ENCODE measurements at places on chromosomes 2 and 18.

- DNase-seq: no peak
These were observed 66.7 kb downstream of the CDC42EP3 start for GRCh38 chr2:37604716-37605115.

- DNase-seq: no peak
These were observed 195.4 kb downstream of the ERBB4 start for GRCh38 chr2:212343167-212343566.

DNA sequence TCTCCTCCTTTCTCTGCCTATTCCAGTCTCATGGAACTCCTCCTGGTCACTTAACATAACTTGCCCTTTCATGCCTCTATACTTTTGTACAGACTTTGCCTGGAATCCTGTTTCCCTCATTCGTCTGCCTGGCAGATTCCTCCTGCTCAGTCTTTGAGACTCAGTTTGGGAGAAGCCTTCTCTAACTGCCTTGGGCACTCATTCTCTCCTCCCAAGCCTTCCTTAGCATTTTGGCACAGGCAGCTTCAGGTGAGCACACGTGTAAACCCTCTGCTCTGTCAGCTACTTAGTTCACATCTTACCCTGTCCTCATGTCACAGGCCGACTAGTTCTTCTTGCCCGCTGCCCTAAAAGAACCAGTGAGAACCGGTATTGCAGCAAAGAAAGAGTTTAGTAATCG, 6.0 kb upstream of the FAM98A start:
- no peak for DNase-seq

- no peak for DNase-seq
These were observed 11.3 kb downstream of the PROM2 start for GRCh38 chr2:95285542-95285932.

- DNase-seq: peak; percentile 41
These were observed at the start of gene MEIS1 for GRCh38 chr2:66434679-66435548. Gene MEIS1, plus strand, starts transcription at chr2:66435125. Its CDS starts 732 bp downstream, at chr2:66435857.

DNA sequence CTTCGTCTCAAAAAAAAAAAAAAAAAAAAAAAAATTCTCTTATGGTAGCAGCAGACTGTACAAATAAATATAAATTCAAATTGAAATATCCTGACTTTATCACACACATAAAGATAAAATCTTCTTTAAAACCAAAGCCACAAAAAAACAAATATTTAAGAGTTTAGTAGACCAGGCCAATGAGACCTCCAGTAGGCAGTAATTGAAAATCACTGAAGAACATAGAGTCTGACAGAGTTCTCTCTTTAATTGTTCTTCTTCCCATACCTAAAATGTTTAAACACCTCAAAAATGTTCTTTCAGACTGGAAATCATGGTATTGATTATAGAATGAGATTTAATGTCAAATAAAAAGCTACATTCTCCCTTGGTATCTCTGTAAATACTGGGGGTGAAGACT, 20.8 kb downstream of the PRPF40A start:
- no peak for DNase-seq

- peak; percentile 40 for DNase-seq
These were observed 1.6 kb downstream of the CD8A start for GRCh38 chr2:86788881-86789686.

DNA sequence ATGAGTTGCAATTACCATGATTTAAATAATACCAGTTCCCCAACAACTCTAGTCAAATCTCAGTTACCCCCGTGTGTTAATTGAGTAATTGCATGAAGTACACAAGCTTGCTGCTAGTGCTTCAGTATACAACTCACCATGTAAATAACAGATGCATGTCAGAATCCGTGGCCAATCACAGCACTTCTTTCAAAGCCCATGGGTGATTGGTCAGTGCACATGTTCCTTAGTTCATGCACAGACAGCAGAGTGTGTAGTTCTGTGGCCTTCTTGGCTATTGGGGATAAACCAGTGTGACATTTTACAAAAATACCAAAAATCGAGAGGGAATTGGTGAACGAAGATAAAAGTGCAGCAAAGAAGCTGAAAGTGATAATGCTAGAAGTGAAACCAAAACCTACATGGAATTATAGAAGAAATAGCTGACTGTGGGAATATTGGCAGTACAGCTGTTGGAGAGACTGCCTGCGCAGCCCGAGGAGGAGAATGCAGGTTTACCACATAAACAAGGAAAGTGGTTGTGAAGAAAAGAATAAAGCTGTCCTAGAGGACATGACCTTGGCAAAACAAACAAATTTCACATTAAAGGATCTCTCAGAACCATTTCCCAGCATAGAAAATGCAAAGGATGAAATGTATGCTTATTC, 59.4 kb downstream of the NEDD4L start:
- no peak for DNase-seq

DNA sequence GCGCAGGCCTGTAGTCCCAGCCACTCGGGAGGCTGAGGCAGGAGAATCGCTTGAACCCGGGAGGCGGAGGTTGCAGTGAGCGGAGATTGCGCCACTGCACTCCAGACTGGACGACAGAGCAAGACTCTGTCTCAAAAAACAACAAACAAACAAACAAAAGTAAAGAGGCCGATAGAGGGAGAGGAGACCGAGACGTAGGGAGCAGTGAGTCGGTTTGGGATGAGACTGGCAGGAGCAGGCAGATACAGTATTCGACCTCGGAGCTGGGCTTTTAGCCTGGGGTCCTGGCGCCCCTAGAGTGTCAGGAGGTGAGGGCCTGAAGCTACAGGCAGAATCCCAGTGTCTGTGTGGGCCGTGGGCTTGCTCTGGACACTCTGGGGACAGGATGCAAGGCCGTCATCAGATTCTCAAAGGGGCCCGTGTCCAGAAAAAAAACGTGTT, 51.2 kb downstream of the SLC4A1AP start:
- no peak for DNase-seq

DNA sequence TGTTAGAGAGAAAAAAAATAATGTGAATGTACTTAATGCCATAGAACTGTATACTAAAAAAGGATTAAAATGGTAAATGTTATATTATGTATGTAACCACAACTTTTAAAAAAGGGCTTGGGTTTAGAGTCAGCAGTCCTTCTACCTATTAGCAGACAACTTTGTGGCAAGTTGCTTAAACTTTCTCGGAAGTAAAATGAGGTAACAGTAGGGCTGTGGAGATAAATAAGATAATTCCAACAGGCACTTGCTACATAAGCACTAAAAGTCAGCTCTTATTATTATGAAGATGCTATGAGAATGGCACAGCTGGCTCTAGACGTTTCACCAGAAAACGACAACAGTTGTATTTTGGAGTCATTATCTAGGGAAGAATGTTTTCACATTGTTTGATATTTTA, 31.3 kb downstream of the AAK1 start:
- DNase-seq: no peak

DNA sequence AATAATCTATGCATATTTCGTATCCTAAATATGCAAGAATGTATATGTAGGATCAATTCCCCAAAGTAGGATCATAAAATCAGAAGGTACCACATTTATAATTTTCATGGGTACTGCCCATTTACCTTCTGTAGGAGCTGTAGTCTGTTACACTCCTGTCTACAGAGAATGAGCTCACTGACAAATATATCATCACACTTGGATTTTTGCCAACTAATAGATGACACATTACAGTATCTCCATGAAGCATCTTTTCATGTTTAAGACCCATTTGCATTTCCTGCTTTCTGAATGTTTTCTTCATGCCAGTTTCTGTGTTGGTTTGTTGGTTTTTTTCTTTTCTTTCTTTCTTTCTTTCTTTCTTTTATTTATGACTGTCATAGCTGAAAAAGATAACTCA, 70.9 kb upstream of the EML6 start:
- DNase-seq: no peak

- no peak for DNase-seq
These were observed 67.2 kb downstream of the AOX1 start for GRCh38 chr2:200653021-200653420.

- no peak for DNase-seq
These were observed 17.4 kb downstream of the ASB18 start for GRCh38 chr2:236246711-236247246.

- no peak for DNase-seq
These were observed 85.9 kb downstream of the MTCL1 start for GRCh38 chr18:8791171-8791651.
